Osteoblast (primary cell): ENCODE measurements at places on chromosomes 3 and 15. TPM values are rescaled to one million over a fixed set of nuclear protein-coding genes. Genes with fewer than 3 reads are reported as not detected.

DNA sequence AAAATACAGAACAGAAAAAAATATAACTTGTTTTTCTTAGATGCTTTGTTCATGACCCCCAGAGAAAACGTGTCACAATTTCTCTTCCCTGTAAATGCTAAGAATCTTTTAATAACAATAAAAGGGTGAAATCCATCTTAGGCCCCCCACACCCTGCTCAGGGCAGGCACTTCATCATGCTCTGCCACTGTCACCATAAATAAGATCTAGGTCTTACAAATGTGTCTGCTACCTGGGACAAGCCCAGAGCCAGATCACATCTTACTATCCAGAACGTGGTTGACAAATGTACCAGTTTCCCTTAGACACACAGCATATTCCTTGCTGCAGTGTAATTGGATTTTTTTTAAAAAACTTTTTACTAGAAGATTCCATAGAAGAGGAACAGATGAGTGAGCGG is 795.4 kb downstream of the AGBL1 start:
- no peak for DNase-seq

DNA sequence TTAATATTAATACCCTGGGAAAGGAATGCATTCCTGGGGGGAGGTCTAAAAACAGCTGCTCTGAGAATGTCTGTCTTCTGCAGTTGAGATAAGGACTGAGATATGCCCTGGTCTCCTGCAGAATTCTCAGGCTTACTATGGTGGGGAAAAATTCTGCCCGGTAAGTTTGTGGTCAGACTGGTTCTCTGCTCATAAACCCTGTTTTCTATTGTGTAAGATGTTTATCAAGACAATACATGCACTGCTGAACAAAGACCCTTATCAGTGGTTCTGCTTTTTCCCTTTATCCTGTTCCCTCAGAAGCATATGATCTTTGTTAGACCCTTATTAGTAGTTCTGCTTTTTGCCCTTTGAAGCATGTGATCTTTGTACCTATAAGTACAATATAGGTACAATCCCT is 494.6 kb downstream of the CNTN6 start:
- DNase-seq, result no peak

DNA sequence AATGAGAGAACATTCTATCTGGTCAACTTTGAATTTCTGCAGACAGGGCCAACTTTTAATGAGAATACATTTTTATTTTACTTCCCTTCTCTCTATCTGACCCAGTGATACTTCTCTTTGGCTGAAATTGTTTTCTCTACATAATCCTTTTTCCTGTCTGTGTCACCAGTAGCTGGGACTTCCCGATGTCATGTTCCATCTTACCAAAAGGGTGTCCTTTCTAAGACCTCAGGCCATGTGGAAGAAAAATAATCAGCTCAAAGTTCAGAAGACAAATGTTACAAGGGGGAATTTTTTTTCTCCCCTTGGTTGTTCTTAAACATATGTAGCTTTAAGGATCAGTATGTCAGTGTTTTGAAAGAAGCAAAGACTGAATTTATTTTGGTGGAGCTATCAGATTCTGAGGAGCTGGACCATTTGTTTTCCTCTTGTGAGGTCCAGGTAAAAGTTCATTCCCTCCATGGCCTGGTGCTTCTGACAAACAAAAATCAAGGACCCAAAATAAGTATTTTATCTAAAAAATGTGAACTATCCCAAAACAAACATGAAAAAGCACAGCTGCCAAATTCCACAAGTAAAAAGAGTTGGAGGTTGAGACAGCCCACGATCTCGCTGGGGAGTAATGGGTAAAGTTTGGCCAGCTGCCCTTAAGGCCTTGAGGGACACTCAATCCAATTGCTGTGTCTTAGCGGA is 859.4 kb upstream of the NR2F2 start:
- no peak for DNase-seq

- DNase-seq, result no peak
Measured at GRCh38 chr15:29289173-29289572, 19.6 kb upstream of the NSMCE3 start.

- peak; percentile 87 for DNase-seq
Measured at GRCh38 chr15:40928821-40929659, at the start of gene DLL4. DLL4 (plus strand) TSS chr15:40929340; CDS start chr15:40929669, 329 bp downstream.

GRCh38 chr15:50257924-50258323 is 7.6 kb downstream of the HDC start:
- peak; percentile 51 for DNase-seq

DNA sequence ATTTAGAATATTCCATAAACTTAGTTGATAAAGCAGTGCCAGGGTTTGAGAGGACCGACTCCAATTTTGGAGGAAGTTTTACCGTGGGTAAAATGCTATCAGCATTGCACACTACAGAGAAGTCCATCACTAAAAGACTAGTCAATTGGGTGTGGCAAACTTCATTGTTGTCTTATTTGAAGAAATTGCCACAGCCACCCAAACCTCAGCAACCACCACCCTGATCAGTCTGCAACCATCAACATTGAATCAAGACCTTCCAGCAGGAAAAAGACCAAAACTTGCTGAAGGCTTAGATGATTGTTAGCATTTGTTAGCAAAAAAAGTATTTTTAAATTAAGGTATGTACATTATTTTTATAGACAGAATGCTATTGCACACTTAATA is 60.5 kb downstream of the KLF13 start:
- no peak for DNase-seq

GRCh38 chr15:101326026-101326315 is 30.9 kb upstream of the SNRPA1 start:
- DNase-seq, result no peak

DNA sequence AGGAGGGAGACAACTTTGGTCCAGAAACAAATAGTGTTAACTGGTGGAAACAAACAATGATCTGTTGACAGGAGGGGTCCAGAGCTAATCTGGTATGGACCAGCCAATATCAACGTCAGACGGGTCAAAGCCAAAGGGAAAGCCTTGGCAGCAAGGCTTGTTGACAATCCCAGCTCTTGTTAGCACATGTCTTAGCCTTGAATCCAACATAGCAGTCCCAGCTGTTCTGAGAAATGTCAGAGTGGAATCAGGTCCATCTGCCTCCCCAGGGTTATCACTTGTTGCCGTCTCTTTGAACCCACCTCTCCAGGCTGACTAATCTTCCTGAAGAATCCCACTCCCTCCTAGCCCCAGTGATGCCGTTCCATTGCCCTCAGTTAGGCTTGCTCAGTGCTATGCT is 404.6 kb upstream of the MCTP2 start:
- DNase-seq, result no peak

DNA sequence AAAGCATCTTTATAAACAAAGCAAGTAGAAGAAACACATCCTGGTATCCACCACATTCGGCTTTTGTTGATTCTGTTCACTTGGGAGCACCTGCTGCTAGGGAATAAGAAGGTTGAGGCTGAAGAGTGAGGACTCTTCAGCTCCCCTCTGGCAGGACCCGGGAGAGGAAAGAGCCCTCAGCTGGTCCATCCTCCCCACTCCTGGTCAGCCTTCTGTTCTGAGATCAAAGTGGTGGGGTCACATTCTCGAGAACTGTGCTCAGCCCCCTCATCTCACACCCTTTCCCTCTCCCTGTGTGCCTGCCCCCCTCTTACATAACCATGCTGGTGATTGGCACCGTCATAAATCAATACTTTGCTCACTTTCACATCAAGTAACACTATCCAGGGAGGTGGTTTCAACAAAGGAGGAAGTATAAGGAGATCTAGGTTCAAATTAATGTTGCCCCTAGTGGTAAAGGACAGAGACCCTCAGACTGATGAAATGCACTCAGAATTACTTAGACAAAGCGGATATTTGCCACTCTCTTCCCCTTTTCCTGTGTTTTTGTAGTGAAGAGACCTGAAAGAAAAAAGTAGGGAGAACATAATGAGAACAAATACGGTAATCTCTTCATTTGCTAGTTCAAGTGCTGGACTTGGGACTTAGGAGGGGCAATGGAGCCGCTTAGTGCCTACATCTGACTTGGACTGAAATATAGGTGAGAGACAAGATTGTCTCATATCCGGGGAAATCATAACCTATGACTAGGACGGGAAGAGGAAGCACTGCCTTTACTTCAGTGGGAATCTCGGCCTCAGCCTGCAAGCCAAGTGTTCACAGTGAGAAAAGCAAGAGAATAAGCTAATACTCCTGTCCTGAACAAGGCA is at the start of gene NR1I2:
TSS of gene NR1I2 (plus strand) at position 772 of the 869 bp plus-strand sequence.
- no peak for DNase-seq

DNA sequence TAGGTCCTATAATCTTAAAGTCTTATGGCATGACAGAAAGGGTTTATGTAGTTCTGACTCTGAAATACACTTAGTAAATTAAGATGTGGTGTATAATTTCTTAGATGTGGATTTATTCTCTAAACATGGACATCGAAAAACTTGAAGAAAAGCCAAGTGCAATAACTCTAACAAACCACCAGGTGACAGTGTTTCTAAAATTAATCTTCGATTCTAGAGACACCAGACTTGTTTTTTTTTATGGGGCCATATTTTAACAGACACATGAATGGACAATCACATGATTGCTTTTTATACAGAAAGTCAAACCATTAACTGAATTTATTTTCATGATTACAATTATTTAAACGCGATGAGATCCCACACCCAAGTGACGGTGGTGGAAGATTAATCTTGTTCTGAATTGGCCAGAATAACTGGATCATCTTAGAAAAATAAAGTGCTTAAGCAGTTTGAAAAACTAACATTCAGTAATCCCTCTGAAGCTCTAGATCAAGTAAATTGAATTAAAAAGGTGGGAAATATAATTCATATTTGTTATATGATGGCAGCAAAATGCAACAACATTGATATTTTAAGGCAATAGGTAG is 305.1 kb downstream of the LSAMP start:
- DNase-seq, result no peak

Gene SNURF
- 15.3 and 17.0 TPM in 2 replicates for total RNA-seq

Gene LYZL4
- total RNA-seq, result not detected in 2 replicates

Gene SELENOT
- total RNA-seq, result 87.9 and 94.3 TPM in 2 replicates

Gene MOBP
- total RNA-seq, result not detected in 2 replicates

Gene TM4SF18
- total RNA-seq, result 0.29 TPM in 1 of 2 replicates, not detected in the other

Gene CACNA2D2
- not detected in 2 replicates for total RNA-seq

Gene RAD51
- 1.8 TPM in 2 replicates for total RNA-seq

Gene CYP1A2
- not detected in 2 replicates for total RNA-seq

Gene ZMYND10
- 0.88 and 2.9 TPM in 2 replicates for total RNA-seq

Gene UMPS
- 19.5 and 21.8 TPM in 2 replicates for total RNA-seq

Gene CASR
- total RNA-seq, result not detected in 2 replicates
